ENCODE measurements at places on chromosomes 2 and 18.

- DNase-seq = no peak
These were observed 38.7 kb downstream of the SLC4A5 start for GRCh38 chr2:74304332-74305148.

DNA sequence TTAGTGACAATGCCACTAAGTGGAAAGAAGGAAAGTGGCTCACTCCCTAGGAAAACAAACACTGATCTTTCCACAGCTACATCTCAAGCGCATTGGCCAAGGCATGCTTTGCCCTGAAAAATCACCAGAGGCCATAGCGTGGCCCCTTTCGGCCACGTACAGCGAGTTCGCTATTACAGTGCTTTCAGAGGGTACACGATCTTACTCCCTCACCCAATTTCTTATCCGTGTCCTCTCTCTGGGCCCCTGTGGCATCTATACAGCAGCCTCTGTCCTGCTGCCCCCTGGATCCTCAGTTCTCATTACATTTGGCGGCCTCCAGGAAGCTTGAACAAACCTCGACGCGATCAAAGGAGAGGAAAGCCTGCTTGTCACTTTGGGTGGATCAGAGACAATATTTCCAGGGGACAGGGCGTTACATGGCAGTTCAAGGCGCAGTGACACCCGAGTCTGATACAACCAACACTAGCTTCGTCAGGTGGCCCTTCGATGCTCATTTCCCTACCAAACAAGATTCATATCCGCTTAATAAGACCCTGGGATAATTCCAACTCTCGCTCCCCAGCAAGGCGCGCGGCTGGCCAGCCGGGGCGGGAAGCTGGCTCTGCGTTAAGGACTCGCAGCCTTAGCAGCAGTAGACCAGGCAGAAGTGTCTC lies 941 bp downstream of the SKOR2 start:
- no peak for DNase-seq

GRCh38 chr2:86552889-86553288 lies 10.4 kb downstream of the CHMP3 start:
- DNase-seq = no peak

GRCh38 chr2:43612944-43613343 lies 17.1 kb upstream of the THADA start:
- no peak for DNase-seq

- no peak for DNase-seq
These were observed 15.1 kb upstream of the KCNE4 start for GRCh38 chr2:223036790-223037444.

DNA sequence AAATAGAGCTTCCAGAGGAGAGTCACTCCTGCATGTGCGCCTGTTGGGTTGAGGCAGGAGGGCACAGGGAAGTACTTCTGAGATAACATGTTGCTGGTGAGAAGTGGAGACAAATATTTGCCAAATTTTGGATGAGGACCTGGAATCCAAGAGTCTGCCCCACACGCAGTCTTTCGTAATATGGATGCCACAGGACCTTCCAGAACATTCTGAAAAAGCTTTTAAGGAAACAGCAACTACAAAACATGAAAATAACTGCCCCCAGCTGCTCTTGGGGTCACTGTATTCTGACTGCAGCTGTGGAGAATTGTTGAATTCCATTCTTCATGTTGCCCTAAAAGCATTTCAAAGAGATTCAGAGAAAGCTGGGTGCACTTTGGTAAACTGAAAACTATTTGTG lies 227.5 kb downstream of the C1D start:
- no peak for DNase-seq

GRCh38 chr18:57772387-57772799 lies 30.7 kb downstream of the ATP8B1 start:
- no peak for DNase-seq

Data from erythroblast (primary cell).